Activated CD8-positive, alpha-beta memory T cell treated with anti-CD3 and anti-CD28 coated beads for 4 hours (primary cell): ENCODE measurements at places on chromosomes 12 and 14.

- no peak for DNase-seq
Measured at GRCh38 chr14:32571551-32571950, 242.5 kb downstream of the AKAP6 start.

DNA sequence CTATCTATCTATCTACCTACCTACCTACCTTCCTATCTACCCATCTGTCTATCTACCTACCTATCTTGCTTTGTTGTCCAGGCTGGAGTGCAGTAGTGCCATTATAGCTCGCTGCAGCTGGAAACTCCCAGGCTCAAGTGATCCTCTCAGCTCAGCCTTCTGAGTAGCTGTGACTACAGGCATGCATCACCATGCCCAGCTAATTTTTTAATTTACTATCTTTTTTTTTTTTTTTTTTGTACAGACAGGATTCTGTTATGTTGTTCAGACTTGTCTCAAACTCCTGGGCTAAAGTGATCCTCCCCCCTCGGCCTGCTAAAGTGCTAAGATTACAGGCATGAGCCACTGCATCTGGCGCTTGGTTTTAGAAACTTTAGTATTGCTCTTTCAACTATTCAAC, 762.4 kb downstream of the SLC6A15 start:
- DNase-seq = no peak

- DNase-seq = no peak
Measured at GRCh38 chr14:103404032-103404918, 19.1 kb downstream of the MARK3 start.

DNA sequence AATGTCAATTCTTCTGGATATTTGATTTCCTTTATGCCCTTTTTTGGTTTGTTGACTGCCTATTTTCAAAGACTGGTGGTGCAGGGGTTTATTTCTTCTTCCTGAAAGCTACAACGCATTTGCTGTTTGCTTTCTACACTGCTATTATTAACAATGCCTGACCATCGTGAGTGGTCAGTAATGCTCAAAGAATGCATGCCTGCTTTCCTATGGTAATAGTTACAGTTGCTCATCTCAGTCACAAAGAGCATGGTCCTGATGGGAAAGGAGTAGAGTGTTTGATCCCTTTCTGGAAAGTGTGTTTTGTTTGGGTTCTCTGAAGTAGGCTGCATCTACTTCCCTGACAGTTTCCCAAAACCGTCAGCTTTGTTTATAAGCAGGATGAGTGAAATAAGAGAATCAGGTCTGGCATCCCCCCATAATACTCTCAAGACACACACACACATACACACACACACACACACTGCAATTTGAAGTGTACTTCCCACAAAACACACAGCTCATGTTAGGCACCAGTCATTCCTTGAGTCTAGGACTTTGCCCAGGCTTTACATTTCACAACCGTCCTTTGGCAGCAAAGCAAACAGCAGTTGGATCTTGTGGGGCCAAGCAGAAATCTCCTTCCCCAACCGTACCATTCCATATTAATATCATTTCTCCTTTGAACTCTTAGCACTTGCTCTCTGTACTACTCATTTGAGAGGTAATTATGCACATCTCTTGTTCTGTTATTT, 56.6 kb downstream of the SUDS3 start:
- DNase-seq = no peak

GRCh38 chr12:95473231-95473883, 595 bp upstream of the METAP2 start:
- peak; percentile 5 for DNase-seq

GRCh38 chr12:52578469-52578868, 4.8 kb upstream of the KRT74 start:
- DNase-seq = no peak

DNA sequence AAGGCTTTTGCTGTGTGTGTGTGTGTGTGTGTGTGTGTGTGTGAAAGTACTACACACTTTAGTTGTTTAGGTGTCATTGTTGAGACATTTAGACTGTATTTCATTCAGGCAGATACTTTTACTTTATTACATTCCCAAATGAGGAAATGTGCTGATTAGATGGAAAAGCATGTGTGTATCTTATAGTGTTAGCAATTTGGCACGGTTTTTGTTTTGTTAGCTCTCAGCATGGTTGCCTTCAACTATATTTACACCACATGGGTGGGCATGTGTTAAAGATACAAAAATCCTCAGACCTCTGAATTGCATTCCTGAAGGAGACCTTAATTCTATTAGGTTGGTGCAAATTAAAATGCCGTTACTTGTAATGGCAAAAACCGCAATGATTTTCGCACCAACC, 879.5 kb downstream of the DIO2 start:
- no peak for DNase-seq

DNA sequence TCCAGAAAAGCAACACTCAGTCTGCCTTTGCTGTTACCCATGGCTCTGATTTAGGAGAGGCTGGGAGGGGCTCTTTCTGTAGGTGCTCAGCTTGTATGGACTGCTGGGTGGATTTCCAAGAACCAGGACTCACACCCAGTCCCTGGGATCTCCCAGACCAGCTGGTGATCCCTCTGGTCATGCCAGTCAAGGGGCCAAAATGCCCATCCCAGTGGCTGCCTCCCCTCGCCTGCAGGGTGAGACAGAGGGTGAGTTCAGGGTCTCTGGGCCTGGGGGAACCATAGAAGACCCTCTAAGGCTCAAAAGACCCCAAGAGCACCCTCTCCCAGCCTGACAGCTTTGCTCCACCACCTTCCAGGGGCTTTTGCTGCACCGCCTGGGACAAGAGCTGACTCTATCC, 78.6 kb upstream of the MYL2 start:
- DNase-seq = no peak

DNA sequence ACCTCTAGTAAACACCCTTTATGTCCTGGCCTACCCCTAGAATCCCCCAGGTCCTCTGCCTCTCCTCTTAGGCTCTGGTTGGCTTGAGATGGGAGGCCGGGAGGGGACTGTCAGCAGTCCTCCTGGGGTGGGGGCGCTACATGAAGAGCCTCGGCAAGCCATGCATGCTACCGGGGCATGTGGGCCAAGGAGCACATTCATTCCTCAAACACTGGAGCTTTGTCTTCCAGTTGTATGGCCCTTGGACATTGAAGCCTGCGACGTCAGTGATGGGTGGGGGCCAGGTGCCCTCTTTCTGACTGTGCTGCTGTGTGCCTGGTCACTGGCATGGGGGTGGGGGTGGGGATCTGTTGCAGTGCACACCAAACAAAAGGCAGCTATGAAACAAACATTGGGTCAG, 15.8 kb upstream of the CELA1 start:
- DNase-seq = no peak

DNA sequence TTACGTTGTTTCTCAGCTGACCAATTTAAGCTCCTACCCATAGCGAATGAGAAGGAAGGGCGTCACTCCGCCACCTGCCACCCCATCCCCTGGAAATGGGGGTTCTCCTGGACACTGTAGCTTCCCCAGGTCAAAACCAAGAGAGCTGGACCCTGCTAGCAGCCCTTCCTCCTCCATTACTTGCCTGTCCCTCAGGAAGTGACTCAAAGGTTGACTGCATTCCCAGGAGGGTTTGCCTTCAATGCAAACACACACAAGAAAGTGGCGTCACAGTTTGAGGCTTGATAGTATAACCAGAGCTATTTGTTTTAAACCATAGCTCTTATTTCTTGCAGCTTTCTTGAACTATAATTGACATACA, 79.1 kb downstream of the KCNK13 start:
- DNase-seq = no peak

GRCh38 chr14:83071888-83072501, 1538.3 kb upstream of the SEL1L start:
- DNase-seq = no peak

GRCh38 chr14:69036757-69037506, 57.8 kb upstream of the ACTN1 start:
- DNase-seq = no peak

- no peak for DNase-seq
Measured at GRCh38 chr12:125001636-125002035, 8.2 kb downstream of the BRI3BP start.

- no peak for DNase-seq
Measured at GRCh38 chr12:55874443-55874842, 31.7 kb upstream of the MMP19 start.

DNA sequence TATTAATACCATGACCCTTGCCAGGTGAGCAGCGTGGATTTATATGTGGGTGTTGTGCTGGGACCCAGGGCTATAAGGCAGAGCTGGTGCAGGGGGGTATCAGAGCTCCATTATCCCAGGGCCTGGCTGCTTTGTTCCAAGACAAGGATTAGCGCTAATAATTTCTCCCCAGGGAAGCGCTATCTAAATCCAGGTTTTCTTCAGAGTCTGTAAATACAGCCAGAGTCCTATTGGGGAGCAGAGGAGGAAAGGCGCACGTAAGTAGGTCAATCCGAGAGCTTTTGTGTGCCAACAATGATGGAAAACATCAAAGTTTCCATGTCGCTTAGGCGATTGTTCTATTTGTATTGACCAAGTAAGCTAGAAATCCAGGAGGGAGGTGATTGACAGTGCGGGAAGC, 1009.7 kb downstream of the VRK1 start:
- no peak for DNase-seq

DNA sequence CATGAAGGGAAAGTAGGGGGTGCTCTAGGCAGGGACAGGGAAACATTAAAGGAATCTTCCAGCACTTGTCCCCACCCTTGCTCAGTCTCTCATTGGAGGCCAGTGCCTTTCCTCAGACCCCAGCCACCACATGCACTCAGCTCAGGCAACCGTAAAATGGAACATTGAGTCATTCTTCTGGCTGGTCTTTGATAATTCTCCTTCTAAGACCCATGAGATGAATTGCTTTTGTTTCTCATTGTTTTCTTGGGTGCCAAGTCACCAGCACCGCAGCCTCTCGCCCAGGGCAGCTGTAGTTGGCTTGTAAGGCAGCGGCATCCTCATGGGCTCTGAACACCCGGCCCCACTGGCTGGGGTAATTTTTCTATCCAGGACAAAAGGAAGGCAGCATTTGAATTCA, 108.2 kb downstream of the PHETA1 start:
- DNase-seq = no peak

DNA sequence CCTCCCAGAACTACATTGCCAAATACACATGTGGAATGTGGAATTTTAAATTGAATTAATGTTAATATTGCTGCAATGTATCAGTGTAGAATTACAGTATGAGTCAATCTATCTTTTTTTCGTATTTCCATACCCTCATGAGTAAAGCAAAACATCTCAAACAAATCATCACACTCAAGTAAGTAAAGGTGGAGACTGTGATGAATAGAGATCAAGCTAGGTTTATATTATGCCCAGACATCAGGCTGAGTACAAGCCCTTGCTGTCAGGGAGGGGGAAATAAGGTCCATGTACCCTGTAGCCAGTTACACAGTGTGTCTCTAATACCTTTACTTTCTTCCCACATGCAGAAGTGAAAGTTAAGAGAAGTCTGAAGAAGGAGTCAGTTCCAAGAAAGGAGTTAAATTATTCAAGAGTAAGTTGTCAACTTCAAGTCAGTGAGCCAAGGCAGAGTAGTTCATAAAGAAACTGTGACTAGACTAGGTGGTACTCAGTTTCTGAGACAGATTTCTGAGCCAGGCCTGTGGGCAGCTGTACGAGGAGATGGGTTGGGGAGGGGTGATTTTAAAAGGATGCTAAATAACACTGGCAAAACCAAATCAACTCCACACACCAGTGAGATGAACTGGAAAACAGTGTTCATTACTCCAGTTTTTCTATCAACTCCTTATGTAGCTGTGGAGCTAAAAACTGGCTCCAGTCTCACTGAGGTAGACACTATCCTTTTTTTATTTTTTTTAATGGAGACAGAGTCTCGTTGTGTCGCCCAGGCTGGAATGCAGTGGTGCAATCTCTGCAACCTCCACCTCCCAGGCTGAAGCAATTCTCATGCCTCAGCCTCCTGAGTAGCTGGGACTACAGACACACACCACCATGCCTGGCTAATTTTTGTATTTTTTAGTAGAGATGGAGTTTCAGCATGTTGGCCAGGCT, 23.8 kb upstream of the STK38L start:
- no peak for DNase-seq

- no peak for DNase-seq
Measured at GRCh38 chr12:125305231-125305630, 240.0 kb downstream of the AACS start.

GRCh38 chr14:95125221-95125620, 32.1 kb downstream of the DICER1 start:
- no peak for DNase-seq

GRCh38 chr14:92585981-92586937, 72.7 kb downstream of the RIN3 start:
- no peak for DNase-seq

DNA sequence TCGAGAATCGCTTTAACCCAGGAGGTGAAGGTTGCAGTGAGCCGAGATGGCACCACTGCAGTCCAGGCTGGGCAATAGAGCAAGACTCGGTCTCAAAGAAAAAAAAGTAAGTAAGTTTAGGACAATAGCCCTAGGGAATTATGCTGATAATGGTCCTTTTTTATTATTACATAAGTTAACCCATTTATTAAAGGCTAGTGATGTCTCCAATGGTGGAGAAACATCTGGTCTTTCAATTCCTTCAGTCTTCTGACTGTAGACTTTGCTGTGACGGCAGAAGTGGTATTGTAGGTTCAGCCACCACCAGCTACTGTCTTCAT, 27.4 kb downstream of the DDX47 start:
- no peak for DNase-seq

DNA sequence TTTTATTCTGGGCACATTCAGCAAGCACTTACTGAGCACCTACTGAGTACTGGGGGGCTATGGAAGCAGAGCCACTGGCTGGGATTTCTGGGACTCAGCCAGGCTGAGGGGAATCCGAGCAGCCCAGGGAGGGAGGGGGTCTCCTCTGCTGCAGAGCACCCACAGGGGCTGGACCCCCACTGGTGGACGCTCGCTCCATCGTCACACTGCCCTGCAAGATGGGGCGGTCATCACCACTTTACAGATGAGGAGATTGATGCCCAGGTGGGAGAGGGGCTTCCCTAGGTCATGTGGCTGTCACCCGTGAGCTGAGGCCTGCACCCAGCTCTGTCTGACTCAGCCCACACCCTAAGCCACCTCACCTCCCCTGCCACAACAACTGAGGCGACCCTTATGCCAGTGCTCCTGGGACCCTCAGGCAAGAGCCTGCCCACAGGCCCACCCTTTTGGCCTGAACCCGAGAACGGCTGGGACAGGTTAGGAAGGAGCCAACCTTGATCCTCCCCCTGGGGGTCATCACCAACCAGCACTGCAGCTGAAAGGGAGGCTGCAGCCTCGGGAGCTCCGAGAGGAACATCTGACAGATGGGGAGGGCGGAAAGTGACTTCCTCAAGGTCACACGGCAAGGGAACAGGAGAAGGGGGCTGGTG, 74.4 kb downstream of the SERPINA3 start:
- no peak for DNase-seq

DNA sequence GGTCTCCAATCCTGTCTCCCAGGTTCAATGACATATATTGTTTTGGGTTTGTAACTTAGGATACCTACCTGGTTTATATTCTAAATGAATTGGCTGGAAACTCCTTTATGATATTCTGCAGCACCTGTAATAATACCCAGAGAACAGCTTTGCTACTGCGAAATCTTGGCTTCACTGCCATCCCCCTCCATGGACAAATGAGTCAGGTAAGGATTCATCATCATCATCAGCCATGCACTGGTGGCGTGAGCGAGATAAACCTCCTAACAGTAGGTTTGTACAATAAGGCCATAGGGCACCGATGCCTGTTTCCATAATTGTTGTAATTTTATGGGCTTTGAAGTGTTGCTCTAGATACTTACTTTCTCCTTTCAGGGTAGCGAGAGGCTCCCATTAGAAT, 10.7 kb downstream of the DDX47 start:
- no peak for DNase-seq
